ENCODE measurements at places on chromosomes 4 and X.

DNA sequence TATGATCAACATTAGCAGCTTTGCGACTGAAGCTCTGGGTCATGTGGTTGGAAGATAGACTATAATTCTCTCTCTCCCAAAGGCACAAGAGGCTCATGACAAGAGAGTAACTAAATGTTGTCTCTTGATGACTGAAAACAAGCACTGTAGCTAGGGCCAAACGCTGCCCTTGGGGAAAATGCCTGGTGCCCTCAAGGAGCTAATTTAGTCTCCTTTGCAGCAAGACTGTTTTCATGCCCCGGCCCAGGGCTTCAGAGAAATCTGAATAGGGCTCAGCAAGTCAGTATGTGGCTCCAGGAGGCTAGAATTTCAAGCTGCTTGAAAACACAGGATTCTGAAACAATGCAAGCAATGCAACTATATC is 411.9 kb downstream of the GPAT3 start:
- DNase-seq = no peak

- DNase-seq = no peak
Observed at GRCh38 chr4:85050736-85051135, 84.2 kb upstream of the WDFY3 start.

- DNase-seq = no peak
Observed at GRCh38 chr4:20882500-20882899, 182.2 kb downstream of the PACRGL start.

- DNase-seq = no peak
Observed at GRCh38 chrX:63967551-63967950, 182.5 kb upstream of the ARHGEF9 start.

DNA sequence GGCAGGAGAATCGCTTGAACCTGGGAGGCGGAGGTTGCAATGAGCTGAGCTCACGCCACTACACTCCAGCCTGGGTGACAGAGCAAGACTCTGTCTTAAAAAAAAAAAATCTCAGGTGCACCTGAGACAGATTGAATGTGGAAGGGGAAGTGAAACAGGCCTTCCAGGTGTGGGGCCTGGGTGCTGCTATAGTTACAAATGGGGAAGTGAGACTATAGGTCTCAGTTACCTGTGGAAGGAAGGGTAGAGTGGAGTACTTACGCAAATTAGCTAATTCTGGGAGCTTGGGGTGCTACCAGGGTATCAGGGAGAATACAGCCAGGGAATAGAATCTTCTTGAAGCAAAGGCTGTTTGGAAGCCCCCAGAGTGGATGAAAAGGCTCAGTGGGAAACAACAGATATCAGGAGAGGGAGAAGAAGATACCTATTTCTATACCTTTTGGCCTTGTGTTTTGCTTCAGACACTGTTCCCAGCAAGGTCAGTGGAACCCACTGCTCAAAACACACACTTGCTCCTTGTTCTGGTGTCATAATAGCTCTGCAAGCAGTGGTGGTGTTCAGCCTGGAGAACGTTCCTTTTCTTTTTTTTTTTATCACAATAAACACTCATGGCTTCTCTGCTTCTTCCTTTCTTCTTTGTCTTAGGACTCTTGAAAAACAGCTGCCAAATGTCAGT is 7.0 kb downstream of the CD38 start:
- no peak for DNase-seq

- DNase-seq = no peak
Observed at GRCh38 chr4:88179261-88179660, 20.8 kb upstream of the ABCG2 start.

GRCh38 chr4:150598909-150599308 is 17.0 kb downstream of the MAB21L2 start:
- no peak for DNase-seq

DNA sequence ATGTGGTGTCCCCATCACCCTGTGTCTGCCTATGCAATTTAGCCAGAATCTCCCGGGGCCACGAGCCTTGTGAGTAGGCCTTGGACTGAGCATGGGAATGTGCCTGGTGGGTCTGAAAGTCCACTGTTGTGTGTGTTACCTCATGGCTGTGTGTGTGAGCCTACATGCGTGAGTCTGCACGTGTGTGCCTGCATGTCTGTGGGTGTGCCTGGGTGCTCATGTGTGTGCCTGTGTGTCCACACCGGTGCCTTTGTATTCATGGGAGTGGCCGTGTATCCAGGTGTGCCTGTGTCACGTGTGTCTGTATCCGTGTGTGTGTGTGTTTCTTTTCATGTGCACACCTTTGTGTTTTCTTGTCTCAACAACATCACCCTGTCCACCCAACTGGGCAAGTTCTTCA is 14.2 kb downstream of the ATP5ME start:
- DNase-seq = no peak

- no peak for DNase-seq
Observed at GRCh38 chr4:139014371-139015268, 961 bp upstream of the NOCT start.

DNA sequence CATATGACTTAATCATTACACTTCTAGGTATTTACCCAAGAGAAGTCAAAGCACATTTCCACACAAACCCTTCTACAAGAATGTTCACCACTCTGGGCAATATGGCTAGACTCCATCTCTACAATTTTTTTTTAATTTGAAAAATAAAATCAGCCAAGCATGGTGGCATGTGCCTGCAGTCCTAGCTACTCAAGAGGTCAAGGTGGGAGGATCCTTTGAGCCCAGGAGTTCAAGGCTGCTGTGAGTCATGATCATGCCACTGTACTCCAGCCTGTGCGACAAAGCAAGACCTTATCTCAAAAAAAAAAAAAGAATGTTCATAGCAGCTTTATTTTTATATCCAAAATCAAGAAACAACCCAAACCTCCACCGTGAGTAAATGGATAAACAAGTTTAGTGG is 70.3 kb upstream of the MBNL3 start:
- DNase-seq = no peak

DNA sequence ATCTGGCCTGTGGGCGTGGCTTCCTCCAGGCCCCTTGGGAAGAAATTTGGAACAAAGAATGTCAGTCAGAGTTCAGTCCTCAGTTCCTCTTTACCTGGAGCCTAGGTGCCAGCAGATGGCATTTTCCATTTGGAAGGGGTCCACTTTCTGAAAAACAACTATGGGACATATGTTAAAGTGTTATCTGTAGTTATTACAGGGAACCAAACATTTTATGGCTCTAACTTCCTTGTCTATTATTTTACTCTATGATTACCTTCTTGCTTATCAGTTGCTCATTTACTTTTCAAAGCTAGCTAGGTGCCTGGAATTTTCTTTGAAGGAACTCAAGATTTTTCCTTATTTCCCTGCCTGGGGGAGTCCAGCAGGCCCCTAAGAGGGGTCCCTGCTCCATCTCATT is 159.8 kb upstream of the PUDP start:
- no peak for DNase-seq

DNA sequence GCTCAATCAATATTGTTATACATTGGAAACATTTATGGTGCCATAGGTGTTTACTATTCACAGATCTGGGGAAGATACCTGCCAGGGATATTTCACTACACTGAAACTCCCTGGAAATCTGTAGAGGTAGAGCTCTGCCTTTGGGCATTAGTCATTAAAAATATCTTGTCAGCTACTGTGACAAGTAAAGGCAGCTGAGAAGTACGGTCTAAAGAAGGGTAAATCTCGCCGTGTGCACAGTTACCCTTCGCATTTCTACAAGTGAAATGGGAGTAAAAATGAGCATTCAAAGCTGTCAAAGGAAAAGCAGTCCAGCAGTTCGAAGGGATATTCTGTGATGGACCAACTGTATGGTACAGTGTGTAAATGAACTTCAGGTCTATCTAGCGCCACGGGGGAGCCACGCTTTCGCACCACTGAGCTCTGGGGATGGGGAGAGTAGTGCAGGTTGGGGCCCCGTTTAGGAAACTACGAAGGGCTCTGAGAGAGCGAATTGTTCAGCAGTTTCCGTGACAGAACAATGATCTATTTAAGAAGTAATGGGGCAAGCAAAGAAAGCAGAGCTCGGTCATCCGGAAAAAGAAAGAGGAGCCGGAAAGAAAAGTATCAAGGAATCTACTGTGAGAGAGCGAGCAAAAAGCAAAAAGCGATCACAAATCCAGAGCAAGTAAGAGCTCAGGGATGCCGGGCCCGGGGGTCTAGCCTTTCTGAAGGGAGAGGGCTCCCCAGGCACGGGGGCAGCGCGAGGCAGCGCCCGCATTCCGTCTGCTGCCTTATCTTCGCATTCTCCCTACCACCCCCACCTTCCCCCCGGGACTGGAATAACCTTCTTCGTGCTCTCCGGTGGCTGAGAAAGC is 646 bp downstream of the TIGD4 start:
- DNase-seq = no peak

- no peak for DNase-seq
Observed at GRCh38 chr4:149077181-149077580, 635.0 kb upstream of the NR3C2 start.

GRCh38 chrX:30504309-30504708 is 73.3 kb downstream of the TASL start:
- DNase-seq = no peak

DNA sequence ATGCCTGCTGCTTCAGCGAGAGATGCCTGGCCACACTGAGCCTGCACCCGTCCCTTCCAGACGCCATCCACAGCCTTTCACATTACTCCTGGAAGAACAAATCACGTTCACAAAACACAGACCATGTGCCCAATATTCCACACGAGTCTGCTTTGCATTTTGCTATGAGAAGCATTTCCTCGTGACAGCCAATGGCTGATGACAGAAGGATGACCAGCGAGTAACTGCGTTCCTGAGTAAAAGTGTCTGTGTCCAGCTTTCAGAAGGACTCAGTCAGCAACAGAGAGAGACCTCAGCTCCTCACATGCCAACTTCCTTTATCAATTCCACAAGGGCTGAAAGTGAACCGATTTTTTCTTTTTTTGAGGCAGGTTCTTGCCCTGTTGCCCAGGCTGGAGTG is 19.5 kb downstream of the NAT8L start:
- DNase-seq = no peak

- DNase-seq = no peak
Observed at GRCh38 chrX:45449982-45450381, 249.3 kb upstream of the DIPK2B start.

DNA sequence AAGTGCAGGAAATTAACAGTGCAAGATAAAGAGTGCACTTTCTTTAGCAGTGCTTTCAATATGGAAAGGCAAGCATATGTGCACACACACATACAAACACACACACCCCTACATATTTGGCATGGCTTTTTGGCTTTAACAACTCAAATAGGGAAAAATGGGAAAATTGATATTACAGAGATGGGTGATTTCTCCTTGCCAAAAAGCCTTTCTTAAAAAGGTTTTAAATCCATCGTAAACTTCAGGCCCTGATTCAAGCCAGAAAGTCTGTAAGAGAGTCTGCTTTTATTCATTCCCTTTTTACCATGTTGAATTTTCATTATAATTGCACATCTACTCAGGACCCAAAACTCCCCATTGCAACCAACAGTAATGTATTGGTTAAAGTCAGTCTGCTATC is 612.0 kb upstream of the ACTRT1 start:
- DNase-seq = no peak

DNA sequence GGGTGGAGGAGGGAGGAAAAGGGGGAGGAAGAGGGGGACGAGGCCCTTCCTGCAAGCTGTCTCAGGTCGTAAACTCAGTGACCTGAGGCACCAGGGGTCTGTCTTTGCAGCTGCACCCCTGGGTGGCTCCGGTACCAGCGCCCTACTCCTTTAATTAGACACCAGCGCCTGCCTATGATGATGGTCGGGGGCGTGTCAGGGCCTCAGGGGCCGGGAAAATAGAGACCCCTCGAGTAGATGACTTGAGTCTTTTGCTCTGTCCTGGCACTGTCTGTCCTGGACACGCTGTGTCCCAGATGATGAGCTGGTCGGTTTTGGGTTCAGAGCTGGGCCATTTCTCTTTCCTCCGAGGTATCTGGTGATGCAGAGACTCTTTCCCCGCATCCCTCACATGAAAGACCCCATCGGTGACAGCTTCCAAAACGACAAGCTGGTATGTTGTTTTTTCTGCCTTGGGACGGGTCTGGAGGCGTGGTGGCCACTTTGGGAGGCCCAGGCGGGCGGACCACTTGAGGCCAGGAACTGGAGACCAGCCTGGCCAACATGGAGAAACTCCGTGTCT is 11.2 kb downstream of the SLC25A6 start:
- DNase-seq = no peak

- DNase-seq = no peak
Observed at GRCh38 chr4:146049802-146050201, 111.2 kb upstream of the ZNF827 start.

DNA sequence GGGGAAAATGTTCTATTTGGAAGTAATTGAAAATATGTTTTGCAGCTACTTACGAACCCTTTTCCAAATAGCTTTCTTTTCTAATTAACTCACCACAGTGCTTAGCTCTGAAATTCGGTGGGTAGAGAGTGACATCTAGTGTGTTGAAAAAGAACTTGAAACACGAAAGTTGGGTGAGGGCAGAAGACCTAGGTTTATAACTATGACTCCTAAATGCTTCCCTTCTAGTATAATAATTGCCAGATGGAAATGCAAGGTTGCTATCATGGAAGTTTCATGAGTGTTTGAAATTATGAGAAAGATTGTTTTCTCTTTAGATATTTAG is 77.3 kb upstream of the NOCT start:
- no peak for DNase-seq

DNA sequence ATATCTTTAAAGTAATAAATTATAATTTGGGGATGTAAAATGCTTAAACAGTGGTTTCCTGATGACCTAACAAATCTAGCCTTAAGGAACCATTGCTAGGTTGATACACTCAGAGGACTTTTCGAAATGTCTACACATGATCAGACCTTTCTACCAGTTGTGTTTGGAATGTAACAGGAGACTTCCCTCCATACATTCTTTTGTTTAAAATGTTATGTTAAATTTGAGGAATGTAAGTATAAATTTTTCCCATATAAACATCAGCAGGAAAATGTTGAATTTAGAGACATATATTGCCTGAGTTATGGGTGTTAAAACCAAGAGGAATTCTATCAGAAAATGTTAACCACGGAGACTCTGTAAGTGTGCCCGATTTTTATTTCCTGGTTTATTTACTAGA is 190.6 kb upstream of the SPRY1 start:
- DNase-seq = no peak

GRCh38 chrX:72142094-72142793 is 10.5 kb upstream of the RTL5 start:
- DNase-seq = no peak

DNA sequence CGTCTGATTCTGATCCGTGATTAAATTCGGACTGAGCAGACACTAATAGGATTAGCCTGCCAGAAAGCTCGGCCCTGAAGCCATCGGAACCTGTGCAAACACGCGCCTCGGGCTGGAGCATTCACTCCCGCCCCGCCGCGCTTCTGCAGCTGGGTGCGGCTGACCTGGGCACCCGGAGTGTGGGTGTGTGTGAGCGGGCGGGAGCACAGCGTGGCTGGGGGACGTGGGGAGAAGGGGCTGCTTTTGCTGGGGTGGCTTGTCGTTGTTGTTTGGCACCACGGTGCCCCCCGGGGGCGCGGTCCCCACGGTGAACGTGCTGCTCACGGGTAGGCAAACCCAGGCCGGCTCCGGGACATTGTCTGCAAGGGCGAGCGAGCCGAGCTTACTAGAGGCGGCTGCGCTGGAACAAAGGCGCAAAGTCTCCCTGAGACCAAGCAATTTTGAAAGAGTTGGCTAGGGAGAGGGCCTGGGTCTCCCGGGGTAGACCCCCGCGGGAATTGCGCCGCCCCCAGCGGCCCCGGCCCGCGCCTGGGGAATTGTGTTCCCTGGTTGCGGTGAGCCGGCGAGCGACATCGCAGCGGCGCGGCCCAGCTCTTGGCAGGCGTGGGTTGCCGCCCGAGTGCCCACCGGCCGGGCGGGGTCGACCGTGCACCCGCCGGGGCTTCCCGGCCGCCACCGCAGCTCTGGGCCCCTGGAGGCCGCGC is 1.4 kb downstream of the MAMLD1 start:
- DNase-seq = no peak
